ENCODE measurements at places on chromosomes 6 and 20. TPM values are rescaled to one million over a fixed set of nuclear protein-coding genes. Genes with fewer than 3 reads are reported as not detected.
A peak's percentile ranks its signal among the peaks of the same experiment; 100 is the strongest.

- DNase-seq, result no peak
These were observed 5.4 kb upstream of the CPXM1 start for GRCh38 chr20:2805689-2806350.

DNA sequence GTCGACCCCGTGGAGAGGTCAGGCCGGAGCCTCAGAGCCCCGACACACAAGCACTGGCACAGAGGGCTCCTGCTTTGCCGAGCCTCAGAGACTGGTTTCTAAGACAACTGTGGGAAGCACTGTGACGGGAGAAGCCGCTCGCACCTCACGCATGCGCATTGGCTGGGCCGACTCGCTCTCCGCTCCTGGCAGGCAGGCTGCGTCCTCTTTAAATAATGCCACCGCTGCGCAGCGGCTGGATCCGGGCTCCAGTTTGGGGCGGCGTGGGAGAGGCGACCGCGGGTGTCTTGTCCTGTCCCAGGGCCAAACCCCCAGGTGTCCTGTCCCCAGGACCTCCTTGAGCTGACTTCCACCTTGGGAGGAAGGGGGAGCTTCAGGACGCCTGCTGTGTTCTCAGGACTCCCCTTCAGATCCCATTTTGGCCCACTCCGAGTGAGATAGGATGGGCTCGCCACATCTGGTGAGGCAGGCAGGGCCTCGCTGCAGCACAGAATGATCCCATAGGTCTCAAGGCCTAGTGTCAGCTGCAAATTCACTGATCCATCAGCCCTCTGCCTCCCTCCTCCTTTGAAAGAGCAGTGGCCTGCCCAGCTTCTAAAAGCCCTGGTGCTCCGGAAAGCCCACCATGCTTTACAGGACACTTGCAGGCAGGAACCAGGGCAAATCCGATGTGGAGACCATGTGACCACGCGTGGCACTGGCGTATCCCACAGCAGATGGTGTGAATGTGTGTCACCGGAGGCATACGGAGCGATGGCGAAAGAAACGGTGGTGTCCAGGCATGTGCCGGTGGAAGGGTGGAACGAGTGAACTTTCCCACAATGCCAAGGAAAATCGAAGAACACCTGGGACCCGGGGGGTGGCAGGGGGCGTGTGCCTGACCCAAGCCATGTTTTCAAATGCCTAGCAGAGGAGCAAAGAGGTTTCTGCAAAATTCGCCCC, 169.3 kb upstream of the ZNF337 start:
- peak; percentile 80 for DNase-seq

DNA sequence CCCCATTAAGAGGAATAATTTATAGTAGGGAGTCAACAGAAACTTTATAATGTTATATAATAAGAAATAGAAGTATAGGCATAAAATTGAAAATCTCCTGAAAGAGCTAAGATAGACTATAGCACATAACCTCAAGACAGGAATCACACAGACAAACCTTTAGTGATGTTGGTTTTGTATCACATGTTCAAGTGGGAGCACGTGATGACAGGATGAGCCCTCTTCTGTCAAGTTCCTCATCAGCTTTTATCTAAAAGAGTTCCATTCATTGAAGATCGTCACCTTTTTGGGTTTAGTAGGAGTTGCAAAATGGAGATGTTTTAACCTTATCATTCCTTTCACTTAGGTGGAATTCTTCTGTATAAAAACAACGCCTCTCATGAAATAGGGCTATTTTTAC, 127.0 kb downstream of the MCHR2 start:
- no peak for DNase-seq

DNA sequence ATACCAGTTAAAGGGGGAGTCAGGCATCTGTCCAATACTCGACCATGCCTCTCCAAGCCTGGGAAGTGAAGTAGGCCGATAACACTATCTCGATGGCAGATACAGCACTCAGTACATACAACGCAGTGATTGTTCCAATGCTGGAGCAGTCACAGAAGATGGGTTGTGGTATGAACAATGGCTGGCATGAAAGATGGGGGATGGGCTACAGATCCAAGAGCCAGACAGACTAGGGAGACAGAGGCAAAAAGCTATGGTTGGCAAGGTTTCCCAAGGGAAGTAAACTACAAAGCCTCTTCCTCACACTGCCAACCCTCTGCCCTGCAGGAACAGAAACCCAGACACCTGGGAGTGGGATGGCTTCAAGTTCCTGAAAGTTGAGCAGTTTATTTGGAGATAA, 19.2 kb downstream of the FKBP1A start:
- DNase-seq, result no peak

- DNase-seq, result no peak
These were observed 21.9 kb upstream of the CDH22 start for GRCh38 chr20:46330072-46330763.

- no peak for DNase-seq
These were observed 17.3 kb downstream of the NAA20 start for GRCh38 chr20:20034486-20034885.

DNA sequence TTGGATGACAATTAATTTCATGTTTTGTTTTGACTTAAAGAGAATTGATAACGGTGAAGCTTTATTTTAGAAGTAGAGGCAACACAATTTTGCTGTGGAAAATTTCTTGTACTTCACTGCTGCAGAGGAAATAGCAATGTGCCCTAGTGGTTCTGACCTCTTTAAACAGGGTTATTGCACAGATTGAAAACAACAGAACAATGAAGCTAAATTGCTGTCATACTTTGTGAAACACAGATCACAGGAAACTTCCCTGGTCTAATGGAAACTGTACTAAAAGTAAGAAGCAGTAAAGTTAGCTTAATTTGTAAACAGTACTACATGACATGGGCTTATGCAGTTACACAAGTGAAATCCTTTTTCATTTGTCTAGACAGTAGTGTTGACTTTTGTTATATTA, 31.3 kb downstream of the OR2A4 start:
- DNase-seq, result no peak

GRCh38 chr6:34517966-34518365, 38.2 kb downstream of the SPDEF start:
- no peak for DNase-seq

DNA sequence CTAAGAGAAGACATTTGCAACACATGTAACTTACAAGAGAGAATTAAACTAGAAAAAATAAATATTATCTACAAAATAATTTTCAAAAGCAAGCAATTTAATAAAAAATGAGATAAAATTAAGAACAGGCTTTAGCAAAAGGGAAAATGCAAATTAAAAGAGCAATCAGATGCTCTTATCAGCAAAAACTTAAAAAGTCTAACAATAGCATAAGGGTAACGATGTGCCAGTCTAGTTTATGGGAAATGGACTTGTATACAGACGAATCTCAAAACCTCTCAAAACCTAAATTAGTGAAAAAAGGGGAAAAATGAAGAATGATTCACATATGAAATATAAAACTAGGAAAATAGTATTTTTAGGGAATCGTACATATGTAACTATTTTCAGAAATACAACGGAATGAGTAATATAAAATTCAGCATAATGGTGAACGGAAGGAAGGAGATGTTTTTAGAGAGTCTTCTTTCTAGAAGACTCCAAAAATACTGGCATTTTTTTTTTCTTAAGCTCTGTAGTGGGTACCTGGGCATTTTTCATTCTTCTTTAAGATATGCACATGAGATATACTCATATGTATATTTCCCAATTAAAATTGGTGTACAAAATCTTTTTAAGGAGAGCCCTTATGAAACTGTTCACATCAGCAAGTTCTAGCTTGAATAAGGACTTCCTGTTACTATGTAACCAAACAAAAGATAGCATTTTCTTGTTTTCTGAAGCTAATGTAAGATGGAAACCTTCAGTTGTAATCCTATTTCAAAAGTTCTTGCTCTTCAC, 927 bp upstream of the MANEA start:
- DNase-seq, result peak; percentile 43

GRCh38 chr20:37011147-37011546, 59.6 kb upstream of the SAMHD1 start:
- no peak for DNase-seq

DNA sequence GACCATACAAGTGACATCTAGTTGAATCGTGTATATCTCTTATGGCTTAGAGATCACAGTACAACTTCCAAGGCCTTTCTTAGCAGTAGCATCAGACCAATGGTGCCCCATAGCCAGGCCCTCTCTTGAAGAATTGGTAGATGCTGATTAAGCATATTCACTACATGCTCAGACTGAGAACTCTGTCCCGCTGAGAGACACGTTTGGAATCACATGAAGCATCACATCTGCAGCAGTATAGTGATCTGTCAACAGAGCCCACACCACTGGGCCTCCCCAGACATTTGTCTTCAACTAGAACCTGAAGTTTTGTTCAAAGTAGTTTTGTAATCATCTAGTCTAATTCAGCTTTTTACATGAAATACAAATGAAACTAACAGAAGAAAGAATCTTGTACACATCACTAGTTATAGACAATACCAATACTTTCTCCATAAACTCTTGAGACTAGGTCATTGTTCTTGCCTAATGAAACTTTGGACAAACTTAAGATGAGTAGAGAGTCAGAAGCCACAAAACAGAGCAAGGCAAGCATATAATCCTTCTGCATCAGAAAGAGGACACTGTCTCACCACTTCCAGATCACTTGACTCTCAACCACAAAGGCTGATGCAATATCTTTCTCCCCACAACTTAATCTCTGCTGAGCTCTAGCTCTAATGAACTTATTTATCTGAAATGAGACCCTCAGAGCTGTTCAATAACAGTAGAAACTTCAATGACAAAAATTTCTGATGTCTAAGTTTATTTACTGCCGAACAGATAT, 182.7 kb downstream of the TBX18 start:
- no peak for DNase-seq

DNA sequence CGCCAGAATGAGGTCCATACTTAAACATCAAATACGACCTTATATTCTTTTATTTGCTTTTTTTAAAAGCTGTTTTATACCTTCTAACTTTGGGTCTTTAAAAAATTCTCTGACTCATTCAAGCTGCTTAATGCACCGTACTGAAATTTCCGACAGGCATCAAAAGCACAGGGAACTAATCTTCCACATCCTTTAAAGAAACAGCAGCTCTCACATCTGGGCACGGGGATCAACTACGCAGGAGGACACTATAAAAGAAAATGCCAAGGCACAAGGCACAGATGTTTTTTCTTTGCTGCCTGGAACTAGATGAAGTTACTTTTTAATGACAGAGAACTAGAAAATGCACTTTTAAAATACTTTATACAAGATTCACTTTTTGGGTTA, 112.4 kb upstream of the ARG1 start:
- DNase-seq, result no peak

GRCh38 chr20:33658510-33658909, 3.6 kb upstream of the C20orf144 start:
- DNase-seq, result no peak

DNA sequence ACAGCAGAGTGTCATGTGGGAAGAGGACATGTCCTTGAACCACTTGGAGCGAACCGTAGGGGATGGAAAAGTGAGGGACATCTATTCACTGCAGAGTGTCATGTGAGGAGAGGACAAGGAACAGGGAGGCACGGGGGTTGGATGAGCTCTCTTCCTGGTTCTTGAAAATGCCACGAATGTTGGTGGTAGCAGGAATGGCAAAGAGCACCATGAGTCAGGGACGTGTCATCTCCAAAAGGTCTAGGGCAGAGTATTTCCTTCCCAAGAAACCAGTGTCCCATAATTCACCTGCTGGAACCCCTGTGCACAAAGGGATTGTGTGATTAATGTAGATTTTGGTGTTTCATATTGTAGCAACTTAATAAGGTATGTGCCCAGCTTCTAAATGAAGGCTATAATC, 136.8 kb downstream of the BFSP1 start:
- DNase-seq, result no peak

- DNase-seq, result no peak
These were observed 159.1 kb downstream of the TFAP2B start for GRCh38 chr6:50977796-50978195.

DNA sequence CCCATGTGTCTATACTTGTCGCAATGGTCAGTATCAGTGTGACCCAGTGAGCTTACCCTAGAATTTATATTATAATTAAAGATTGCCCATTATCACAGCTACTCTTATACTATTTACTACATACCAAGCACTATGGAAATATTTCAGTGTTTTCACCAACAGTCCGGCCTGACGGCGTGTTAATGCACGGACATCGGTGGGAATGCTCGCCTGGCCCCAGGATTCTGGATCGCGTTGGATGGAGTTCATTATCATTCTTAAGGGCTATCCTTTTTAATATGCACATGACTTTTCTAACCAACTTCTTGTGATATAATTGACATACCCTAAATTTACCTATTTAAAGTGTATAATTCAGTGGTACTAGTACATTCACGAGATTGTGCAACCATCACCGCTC, 51.8 kb upstream of the AFDN start:
- DNase-seq, result no peak

GRCh38 chr6:92617721-92618120, 801.6 kb downstream of the EPHA7 start:
- DNase-seq, result no peak

- no peak for DNase-seq
These were observed 83.6 kb upstream of the ENPP5 start for GRCh38 chr6:46254331-46254730.

GRCh38 chr6:36967301-36967700, 12.8 kb downstream of the PI16 start:
- no peak for DNase-seq

The ENPP5 gene
- 0.94 TPM for total RNA-seq

The DEFB121 gene
- total RNA-seq, result not detected

The RAET1G gene
- 0.16 TPM for total RNA-seq

The FITM2 gene
- 4.4 TPM for total RNA-seq

The TTI1 gene
- 16.1 TPM for total RNA-seq

The MRAP2 gene
- total RNA-seq, result not detected

The C6orf141 gene
- total RNA-seq, result not detected

The OR2J3 gene
- total RNA-seq, result not detected

The MOXD1 gene
- total RNA-seq, result 37.3 TPM

Measured in SJSA1 (cell line).